ENCODE measurements at places on chromosomes 7 and 10.

GRCh38 chr10:97230146-97230545 is 44.4 kb upstream of the SLIT1 start:
- no peak for DNase-seq

GRCh38 chr7:31382722-31383121 is 42.2 kb upstream of the NEUROD6 start:
- DNase-seq, result peak; percentile 2

GRCh38 chr7:14685167-14685566 is 217.4 kb downstream of the DGKB start:
- no peak for DNase-seq

- DNase-seq, result no peak
Measured at GRCh38 chr7:138835087-138835486, 37.1 kb upstream of the ATP6V0A4 start.

DNA sequence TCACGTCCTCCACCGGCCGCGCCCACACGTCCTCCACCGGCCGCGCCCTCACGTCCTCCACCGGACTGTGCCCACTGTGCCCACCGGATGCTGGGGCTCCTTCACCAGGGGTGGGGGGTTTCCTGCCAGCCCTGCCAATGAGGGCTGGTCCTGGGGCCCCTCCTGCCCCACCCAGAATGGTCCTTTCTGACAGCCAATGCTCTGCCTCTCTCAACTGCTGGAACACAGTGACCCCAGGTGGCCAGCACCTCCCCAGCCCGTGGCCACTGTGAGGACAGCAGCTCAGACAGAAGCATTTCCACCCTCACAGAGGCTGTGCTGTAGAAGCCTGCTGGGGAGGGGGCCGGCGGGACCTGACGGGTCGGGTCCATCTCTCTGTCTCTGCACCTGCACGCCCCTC is 90.1 kb upstream of the DNAAF5 start:
- DNase-seq, result peak; percentile 38

GRCh38 chr10:60009710-60010383 is 103.5 kb upstream of the CCDC6 start:
- no peak for DNase-seq

DNA sequence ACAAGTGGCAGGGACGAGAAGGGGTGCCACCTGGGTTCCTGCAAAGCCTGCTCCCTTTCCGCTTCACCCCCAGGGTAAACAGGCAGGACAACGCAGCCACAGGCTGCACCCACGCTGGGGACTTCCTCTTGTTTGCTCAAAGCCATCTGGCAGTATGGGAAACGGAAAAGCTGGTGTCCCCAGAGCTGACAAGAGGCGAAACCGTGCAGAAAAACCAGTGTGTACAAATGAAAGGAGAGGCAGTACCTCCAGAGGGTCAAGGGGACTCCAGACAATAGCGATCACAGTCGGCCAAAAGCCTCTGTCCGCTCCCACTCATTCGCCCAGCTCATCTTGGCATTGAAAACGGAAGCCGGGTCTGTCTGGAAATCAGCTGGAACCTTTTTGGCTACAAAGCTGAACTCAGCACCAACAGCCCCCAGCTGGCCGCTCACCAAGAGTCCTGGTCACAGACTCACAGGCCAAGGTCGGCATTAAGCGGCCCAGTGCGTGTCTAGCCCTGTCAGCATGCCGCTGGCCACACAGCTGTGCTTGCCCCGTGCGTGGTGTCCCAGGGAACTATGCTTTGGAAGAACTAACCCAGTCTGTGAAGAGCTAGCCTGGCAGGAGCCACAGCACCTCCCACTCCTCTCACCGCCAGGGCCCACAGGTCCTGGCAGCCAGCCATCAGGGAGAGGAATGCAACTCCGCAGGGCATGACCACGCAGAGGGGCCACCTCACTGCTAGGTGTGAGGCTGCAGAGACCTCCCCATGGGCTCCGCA is 10.4 kb downstream of the TNS3 start:
- DNase-seq, result peak; percentile 94

DNA sequence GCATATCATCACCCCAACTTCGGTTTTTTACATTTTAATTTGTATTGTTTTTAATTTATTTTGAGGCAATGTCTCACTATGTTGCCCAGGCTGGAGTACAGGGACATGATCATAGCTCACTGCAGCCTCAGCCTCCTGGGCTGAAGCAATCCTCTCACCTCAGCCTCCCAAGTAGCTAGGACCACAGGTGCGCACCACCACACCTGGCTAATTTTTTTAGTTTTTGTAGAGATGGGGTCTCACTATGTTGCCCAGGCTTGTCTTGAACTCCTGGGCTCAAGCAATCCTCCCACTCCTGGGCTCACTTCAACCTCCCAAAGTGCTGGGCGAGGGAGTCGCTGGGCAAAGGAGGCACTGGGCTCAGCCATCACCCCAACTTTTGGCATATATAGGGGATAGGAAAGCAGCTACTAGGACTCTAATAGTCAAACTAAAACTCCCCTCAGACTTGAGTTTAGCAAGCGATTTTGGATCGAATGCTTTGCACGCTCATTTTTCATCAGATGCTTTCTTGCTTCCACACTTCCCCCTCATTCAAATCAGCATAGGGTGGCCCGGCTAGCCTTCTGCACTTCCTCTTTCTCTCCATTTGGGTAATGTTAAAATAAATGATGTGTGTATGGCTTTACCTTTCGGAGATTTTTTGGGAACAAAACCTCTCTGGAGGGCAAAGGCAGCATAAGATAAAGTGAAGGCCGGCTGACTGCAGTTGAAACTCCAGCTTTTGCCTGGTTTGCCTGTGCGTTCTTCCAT is 20.8 kb upstream of the NMT2 start:
- DNase-seq, result no peak

DNA sequence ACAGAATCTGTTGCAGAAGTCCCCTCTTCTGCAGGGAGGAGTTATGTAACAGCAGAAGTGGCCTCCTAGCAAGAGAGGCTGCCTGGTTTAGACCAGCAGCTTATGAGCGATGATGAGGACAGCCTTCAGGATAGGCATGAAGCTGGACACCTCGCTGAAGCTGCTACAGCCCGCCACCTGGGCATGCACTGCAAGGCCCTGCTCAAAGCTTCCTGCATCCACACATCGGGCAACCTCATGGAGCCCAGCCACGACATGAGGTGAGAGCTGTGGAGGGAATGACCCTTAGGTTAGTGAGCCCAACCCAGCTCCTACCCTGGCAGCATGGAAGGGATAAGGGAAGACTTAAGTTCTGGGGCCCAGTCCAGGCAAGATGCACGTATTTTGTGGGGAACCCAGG is 24.7 kb downstream of the WNT8B start:
- DNase-seq, result no peak

DNA sequence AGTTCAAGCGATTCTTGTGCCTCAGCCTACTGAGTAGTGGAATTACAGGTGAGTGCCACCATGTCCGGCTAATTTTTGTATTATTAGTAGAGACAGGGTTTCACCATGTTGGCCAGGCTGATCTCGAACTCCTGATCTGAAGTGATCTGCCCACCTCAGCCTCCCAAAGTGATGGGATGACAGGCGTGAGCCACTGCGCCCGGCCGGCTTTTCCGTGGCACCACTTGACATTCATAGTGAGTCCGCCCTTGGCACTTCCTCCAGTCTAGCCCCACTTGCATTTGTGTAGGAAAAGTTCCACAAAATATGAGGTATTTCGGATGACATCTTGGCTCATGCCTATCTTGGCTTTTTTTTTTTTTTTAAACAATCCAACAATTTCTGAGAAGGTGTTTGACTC is 128.1 kb upstream of the ACBD5 start:
- DNase-seq, result no peak

GRCh38 chr10:71326464-71326881 is 7.4 kb downstream of the SLC29A3 start:
- DNase-seq, result no peak

- DNase-seq, result peak; percentile 4
Measured at GRCh38 chr7:79091011-79091410, 362.5 kb downstream of the MAGI2 start.

- DNase-seq, result peak; percentile 89
Measured at GRCh38 chr10:119246862-119247549, 39.6 kb downstream of the GRK5 start.

DNA sequence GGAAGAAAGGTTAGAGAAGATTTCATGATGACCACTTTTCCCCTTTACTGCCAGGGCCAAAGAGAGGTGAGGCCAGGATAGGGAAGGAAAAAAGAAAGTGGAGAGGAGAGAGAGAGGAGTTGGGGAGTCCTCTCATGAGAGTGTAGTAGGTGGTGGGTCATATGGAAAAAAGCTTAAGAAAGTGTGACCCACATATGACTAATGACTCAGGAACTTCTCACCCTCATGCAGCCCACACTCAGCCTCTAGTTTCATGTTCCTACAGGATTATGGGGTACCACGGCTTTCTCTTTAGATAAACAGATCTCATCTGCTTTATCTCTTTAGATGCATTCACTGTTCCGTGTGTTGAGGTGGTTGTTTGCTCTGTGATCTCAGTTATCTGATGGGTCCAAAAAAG is 462.5 kb upstream of the IGFBP3 start:
- peak; percentile 61 for DNase-seq

- DNase-seq, result no peak
Measured at GRCh38 chr7:50646069-50646468, 80.9 kb upstream of the DDC start.

DNA sequence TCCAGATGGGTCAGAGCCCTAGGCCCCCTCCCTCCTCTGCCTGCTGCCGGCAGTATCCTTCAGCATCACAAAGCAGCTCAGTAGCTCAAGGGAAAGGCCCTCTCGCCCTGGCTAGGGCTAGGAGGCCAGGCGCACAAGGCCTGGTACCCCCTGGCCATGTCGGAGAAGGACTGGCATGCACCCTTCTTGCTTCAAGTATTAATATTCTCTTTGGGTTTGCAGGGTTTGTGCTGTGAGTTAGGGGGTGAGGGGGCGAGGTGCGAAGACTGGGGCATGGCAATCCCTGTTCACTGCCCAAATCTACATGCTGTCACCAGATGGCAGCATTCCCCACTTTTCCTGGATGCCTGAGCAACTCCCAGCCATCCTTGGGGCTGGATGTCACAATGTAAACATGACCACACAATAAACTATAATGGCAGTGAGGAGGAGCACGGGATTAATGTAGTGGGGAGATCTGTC is 105.2 kb downstream of the NEURL1 start:
- DNase-seq, result peak; percentile 82

GRCh38 chr10:108556186-108556585 is 1367.1 kb downstream of the XPNPEP1 start:
- DNase-seq, result peak; percentile 50

- DNase-seq, result no peak
Measured at GRCh38 chr7:142500366-142500765, 242.5 kb upstream of the PRSS58 start.

DNA sequence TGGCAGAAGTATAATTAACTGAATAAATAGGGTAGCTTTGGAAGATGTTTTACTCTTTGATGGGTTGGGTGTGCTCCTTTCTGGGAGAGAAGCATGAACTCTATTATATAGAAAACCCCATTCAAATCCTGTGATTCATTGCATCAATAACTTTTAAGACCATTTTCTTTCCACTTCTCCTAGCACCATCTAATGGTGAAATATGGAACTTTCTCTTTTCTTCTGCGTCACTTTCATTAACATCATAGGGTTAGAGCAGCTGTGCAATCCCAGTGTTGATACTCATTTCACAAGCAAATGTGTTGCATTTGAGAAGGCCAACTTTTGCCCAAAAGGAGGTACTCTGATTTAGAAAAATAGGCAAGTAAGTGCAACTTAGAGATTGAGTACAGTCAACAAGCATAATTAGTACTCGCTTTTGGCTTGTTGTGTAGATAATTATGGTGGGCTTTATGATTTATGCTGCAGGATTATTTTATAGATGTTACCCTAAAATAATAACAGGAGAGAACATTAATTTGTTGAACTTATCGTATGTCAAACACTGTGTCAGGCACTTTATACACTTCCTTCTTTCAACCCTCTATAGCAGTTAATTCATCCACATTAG is 92.9 kb downstream of the CPED1 start:
- peak; percentile 92 for DNase-seq

DNA sequence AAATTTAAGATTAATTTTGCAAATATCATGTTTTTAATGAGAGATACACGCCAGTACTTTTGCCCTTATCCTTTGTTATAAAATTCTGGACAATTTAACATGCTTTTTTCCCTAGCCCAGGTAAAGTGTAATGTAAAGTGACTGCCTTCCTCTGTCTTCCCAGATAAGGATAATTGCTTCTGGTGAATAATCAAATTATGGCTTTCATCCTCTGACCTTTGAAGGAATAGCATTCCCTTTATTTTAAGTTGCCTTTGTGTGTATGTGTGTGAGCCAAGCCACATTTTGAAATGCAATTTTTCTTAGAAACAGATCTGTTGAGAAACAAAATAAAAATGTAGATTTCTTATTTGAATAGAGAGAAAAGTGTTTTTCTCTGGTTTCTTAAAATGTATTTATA is 107.5 kb downstream of the ADAM22 start:
- DNase-seq, result no peak

- DNase-seq, result peak; percentile 49
Measured at GRCh38 chr10:104117839-104118323, 4.1 kb upstream of the SFR1 start.

DNA sequence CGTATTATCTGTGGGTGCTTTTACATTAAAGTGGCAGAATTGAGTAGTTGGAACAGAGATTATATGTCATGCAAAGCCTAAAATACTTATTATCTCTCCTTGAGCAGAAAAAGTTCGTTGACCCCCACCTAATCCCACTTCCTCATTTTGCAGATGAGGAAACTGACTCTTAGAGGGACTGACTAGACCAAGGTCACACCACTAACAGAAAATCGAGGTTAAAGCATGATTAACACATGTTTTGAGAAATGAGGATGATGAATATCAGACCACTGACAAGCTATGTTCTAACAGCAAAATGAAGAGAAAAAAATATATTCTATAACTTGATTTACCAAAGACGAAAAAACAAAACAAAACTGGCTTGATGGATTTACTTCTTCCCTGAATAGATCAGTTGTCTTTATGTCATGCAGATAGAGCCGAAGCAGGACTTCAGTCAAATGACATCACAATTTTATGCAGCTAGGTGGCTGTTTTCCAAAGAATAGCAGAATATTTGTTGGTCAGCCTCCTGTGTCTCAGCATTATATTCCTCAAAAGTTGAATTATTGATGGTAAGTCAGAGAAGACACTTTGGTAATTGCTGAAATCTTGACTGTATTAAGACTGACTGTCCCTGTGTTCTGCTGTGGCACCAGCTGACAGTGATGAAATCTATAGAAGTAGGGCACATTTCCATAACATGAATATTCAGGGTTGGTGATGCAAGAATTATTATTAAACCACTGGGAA is 24.2 kb upstream of the SMIM30 start:
- DNase-seq, result no peak

DNA sequence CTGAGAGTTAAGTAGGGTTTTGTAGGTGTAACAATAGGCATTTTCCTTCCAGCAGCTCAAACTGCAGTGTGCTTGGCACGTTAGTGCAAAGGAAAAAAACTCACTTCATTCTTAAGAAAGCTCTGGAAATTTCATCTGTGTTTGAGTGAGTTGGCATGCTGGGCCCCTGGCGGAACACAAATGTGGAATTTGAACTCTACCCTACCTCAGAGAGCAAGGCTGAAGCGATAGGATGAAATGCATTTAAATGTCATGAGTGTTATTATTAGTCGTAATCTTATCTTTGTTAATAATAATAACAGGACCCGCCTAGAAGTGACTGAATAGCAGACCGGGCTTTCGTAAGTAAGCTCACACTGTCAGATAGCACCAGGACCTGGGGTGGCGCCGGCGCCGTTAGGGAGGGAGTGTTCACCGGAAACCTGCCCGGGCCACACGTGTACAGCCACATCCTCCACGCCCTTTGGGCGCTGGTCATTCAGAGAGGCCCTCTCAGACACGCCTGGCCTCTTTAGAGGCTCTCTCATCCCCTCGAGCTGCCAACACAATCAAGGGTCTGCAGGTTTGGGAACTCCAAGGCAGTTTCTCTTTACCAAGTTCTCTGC is 63.5 kb downstream of the GRK5 start:
- DNase-seq, result peak; percentile 73

Data from cardiac fibroblast (primary cell).